Activated CD8-positive, alpha-beta memory T cell treated with anti-CD3 and anti-CD28 coated beads for 1 hour (primary cell): ENCODE measurements at places on chromosomes 4 and X.

GRCh38 chr4:101708293-101709039 is 82.1 kb upstream of the BANK1 start:
- DNase-seq, result no peak

GRCh38 chr4:140096921-140097320 is 57.1 kb downstream of the MAML3 start:
- no peak for DNase-seq

DNA sequence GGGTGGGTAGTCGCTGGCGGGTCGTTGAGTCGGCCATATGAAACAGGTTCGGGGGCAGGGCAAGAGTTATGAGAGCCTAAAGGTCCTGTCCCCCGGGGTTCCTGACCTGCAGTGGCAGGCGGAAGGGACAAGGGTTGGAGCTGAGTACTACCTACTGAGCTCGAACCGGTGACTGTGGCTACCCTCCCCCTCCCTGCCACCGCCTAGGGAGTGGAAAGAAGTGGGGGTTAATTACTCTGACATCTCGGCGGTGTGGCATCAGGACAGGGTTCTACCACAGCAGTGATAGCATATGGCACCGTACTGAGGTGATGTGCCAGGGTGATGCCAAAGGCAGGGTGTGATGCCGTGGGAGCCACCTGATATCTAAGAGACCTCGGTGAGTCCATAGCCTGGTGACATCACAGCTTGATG is 307 bp downstream of the ATG4A start:
- DNase-seq, result no peak

DNA sequence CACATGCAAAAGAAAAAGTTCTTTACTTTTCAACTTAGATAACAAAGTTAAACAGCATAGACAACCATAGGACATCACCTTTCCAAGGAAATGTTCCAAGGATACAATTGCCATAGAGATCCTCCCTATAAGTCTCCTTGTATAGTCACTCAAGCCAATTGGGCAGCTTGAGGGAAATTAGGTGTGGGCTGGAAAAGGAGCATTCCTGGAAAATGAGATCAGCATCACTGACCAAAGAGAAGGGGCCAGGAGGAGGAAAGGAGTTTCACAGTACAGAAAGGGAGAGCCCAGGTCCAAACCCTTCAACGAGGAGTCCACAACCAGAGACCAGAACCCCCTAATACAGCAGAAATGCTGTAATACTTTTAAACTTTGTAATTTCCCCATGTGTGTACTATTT is 91.5 kb upstream of the PPARGC1A start:
- no peak for DNase-seq

GRCh38 chr4:35252866-35253265 is 991.4 kb downstream of the ARAP2 start:
- DNase-seq, result no peak

DNA sequence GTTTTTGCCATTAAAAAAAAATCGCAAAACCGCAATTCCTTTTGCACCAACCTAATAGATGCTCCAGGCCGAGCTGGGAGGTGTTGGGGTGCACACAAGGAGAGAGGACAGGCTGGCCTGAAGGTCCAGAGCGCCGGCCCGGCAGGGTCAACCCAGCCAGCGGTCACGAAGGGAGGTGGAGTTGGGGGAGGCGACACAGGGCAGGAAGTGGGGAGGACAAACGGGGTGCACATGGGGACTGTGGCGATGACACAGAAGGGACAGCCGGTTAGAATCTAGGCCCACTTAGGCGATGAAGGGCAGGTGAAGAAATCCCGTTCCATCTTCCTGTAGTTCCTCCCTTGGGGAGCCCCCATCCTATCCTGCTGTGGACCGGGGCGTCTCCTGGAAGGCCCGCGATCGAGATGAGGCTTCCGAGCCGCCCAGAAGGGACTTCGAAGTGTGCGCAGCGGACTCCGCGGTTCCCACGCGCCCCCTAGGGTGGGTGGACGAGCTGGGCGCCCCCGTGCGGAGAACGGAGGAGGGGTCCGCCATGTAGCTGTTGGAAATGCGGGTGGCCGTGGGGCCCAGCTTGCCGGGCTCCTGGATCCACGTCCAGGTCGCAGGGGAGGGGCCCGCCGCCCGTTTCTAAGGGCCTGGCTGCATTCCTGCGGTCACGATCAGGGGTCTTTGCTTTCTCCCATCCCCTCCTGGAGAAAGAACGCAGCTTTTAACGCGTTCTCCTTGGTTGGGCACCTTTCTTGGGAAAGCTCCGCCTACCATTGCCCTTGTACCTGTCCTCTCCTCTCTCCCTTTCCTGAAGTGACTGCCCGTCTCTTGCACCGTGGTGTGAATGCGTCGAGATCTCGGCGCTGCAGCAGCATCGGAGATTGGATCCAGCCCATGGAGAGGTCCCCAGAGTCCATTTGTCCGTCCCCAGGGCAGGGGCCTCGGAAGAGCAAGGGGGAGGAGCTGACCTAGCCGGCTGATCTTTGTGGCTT is 17.0 kb upstream of the HPF1 start:
- DNase-seq, result no peak

DNA sequence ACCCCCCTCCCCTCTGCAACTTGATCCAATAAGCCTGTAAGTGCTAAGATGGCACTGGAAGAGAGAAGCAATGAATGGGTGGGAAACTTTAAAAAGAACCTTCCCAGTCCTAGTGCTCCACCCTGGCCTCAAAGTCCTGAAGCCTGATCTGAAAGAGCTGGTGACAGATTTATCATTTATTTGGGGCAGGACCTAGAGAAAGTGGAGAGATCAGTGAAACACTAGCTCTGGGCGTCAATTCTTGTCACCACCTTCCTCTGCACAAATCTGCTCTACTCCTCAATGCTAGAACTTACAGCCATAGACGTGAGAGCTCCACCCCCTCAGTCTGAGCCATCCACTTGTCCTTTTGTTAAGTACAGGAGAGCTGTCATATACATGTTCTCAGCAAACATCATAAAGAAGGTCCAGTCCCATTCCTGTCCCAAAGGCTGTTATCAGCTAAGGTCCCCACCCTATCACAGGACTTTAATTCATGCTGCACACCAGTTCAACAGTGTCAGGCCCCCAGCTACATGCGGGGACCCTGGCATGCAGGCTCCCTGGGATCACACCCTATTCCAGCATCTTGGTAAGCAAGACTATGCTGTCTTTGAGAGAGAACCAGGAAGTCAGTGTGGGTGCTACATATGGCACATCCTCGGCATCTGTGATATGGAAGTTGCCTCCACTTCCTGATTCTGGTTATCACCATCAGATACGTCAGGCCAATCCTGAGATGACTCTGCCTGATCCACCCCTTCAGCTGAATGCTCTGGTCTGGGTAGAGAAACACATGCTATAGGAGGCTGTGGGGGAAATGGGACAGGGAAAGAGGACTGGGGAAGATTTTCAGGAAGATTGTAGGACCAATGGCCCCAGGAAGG is 2.3 kb downstream of the P2RY4 start:
- DNase-seq, result no peak

DNA sequence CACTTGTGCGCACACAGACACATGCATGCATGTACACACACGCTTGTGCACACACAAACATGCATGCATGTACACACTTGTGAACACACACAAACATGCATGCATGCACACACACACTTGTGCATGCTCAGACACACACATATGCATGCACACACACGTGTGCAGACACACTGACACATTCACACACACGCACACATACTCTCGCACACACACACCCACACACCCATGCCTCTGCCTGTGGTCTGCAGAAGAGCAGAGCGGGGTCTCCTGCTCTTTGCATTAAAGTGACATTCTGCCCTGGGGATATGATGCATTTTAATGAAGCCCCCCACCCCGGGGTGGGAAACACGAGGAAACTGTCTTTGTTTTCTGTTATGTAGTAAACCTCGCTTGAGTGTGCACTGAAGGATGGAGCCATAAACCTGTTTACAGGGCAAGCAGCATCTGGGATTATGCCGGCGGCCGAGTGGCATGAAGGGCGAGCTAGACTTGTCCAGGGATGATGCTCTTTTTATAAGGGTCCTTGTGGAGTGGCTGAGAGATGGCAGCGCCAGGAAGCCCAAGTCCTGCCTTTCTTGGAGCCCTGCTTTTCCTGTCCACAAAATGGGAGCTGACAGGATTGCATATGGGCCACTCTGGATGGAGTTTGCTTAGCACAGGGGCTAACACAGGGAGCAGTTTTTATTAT is 17.8 kb downstream of the PSAPL1 start:
- DNase-seq, result no peak

GRCh38 chr4:15783676-15784075 is 5.5 kb downstream of the CD38 start:
- no peak for DNase-seq

- DNase-seq, result no peak
Measured at GRCh38 chr4:74230902-74231499, 73.1 kb downstream of the MTHFD2L start.

DNA sequence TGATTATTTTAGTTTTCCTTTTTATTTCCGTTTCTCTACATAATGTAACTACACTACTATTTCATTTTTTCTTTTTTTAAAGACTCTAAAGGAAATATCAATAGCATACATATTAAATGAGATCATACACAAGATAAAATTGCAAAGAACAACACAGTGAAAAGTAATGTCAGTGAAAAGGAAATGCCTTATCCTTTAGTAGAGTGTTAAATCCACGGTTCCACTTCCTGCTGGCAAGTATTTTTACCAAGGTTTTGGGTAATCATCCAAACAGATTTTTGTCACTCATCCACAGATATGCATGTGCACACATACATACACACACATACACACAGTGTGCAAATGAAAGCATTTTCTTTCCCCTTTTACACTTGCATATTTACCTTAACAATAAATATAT is 548.9 kb downstream of the PPP4R3C start:
- no peak for DNase-seq

DNA sequence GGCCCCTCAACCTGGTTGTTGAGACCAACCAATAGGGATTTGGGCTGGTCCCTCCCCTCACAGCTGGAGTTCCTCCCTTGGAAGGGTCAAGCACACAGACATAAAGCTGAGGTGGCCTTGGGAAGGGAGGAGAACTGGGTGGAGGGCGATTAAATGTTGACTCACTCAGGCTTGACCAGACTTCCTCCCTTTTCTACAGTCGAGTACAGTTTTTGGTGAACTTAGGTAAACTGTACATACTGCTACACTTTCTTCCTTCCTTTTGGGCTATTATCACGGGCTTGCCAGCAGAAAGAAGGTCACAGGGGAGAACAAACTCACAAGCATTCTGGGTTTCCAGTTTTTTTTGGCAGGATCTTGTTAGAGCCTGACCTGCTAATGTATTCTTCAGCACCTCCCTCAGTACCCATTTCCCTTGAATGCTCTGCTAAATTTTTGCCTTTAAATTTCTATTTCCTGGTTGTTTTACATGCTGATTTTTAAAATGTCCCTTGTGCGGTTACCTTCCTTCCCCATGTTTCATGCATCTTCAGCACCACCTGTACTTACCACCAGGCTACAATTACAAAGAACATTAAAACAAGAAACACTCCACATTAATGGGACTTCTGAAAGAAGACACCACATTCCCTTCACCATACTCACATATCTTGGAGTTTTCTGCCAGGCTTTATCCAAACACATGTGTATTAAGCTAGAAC is 135.2 kb upstream of the RASGEF1B start:
- no peak for DNase-seq

- no peak for DNase-seq
Measured at GRCh38 chr4:152209772-152210493, 326.0 kb downstream of the FBXW7 start.
